ENCODE measurements at places on chromosomes 1 and 21.
A peak's percentile ranks its signal among the peaks of the same experiment; 100 is the strongest.

DNA sequence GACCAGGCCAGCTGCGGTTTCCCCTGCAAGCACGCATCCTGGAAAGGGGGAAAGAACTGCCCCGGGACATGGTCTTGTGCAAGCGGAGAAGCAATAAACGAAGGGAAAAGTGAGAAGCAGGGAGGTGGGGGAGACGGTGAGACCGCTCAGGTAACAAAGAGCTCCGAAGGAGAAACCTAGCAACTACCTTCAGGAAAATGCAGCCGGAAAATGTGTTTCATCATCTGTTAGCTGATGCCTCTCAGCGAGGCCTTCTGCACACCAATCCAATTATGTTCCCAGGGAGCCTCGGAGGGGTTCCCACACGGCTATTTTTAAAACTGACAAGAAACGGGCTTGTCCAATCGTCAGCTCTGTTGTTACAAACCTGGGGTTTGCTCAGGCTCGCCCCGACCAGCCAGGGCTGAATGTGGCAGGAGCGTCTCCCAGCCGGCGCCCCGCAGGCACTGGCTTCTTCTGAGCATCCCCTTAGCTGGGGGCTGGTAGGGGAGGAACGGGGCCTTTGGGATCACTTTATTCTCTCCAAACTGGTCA lies 3.4 kb downstream of the RIPK4 start:
- DNase-seq: peak; percentile 83

DNA sequence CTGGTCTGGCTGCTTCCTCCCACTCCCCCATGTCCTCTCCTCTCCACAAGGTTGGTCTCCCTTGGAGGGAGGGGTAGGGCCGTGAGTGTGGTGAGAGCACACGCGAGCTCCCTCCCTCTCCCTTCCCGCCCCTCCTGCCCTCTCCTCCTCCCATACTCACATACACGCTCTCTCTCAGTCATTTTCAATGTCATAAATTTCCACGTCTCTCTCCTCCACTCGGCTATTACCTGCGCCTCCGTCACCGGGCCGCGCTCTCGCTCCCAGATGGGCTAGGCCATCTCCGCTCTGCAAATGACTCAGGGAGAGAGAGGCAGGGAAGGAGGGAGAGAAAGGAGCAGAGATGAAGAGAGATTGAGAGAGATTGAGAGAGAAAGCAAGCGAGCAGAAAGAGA lies 36.7 kb upstream of the DMBX1 start:
- peak; percentile 66 for DNase-seq

GRCh38 chr1:208167261-208167869 lies 76.8 kb downstream of the PLXNA2 start:
- no peak for DNase-seq

- peak; percentile 63 for DNase-seq
These were observed 594.7 kb upstream of the CAMK1G start for GRCh38 chr1:208988811-208989222.

GRCh38 chr1:24767351-24767750 lies 22.1 kb downstream of the CLIC4 start:
- DNase-seq: no peak

GRCh38 chr1:240008298-240008697 lies 83.4 kb upstream of the FMN2 start:
- DNase-seq: no peak

DNA sequence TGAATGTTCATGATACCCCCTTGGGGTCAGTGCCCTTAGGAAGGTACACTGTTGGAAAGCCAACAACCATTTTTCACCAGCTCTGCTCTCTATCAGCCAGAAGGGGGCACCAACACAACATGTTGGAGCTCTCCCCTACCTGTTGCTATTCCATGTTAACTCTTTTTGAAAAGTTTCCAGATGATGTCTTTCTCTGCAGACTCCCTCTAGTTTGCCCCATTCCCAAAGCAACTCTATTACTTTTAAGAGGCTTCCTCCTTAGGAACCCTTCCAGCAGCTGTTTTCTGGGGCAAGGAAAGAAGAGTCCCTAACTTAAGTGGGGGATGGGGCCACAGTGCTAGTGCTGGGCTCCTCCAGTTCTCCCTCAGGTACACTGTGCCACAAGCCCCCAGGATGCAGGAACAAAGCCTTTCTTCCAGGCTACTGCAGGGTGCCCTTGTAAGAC lies 22.9 kb upstream of the NDC1 start:
- no peak for DNase-seq

DNA sequence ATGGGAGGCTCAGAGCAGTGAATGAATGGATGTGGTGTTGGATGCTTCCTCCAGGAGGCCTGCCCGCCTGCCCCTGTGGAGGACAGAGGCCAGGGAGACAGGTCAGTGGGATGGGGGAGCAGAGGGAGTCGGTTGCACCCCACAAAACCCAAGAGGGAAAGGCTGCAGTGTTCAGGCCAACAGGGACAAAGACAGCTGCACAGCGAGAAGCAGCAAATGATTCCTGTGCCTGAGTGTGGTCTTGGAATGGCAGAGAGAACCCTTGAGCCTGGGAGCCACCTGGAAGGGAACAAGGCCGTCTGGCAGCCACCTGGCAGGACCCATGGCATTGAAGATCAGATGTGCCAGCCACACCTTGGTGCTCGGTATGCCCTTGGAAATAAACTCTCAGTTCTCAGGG lies 8.1 kb downstream of the TFF3 start:
- DNase-seq: peak; percentile 80

GRCh38 chr1:31861346-31861745 lies 45.5 kb upstream of the SPOCD1 start:
- DNase-seq: no peak

DNA sequence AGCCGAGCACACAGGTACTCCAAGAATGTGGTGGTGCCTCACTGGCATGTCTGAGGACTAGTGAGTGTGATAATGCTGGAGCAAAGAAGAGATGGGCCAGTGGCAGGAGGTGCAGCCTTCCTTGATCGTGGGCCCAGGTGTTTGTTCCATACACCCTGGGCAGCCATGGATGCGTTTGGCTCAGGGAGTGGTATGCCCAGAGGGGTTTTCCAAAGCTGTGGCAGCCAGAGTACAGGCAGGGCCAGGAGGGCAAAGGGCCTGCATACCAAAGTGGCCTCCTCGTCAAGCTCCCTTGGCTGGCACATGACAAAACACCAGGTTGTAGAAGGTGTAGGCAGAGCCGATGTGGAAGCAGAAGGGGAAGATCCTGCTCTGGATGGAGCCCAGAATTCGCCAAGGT lies 19.0 kb downstream of the PARS2 start:
- peak; percentile 14 for DNase-seq

DNA sequence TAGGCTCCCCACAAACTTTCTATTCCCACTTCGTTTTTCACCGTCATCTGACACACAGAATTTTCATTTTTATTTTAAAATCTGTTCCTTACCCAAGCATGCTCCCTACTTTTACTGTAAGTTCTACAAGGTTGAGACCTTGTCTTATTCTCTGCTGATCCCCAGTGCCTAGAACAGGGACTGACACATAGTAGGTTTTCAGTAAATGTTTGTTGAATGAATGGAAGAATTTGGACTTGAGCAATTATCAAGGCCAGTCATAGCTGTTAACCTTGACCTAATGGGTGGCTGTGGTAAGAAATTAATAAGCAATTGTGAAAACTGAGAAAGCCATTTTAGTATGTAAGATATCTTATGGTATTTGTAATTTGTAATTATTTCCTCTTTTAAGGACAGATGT lies 71.1 kb downstream of the LAMC1 start:
- no peak for DNase-seq

- DNase-seq: peak; percentile 92
These were observed at the start of gene MX2 for GRCh38 chr21:41361786-41362604. Gene MX2, plus strand, starts transcription at chr21:41362027. Its CDS starts 14,880 bp downstream, at chr21:41376907.

DNA sequence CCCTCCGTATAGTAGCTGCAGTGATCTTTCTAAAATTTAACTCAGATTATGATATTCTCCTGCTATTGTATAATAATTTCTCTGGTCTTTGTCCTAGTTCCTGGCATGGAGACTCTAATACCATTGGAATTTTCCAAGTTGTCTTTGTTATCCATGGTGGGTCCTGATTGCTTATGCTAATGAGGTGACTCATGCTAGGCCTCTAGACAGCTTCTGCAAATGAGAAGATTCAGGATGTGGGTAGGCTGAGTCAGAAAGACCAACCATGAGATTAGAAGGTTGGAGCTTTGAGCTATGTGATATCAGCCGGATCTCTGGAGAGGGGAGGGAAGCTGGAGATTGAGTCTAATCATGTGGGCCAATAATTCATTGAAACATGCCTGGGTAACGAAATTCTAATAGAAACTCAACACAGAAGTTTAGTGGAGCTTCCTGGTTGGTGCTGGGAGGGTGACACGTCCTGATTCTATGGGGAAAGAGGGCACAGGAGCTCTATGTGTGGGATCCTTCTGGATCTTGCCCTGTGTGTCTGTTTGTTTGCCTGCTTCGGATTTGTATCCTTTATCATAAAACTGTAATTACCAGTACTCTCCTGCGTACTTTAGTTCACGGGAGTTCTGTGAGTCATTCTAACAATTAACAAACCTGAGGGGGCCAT lies 73.2 kb upstream of the CNIH3 start:
- DNase-seq: peak; percentile 84

DNA sequence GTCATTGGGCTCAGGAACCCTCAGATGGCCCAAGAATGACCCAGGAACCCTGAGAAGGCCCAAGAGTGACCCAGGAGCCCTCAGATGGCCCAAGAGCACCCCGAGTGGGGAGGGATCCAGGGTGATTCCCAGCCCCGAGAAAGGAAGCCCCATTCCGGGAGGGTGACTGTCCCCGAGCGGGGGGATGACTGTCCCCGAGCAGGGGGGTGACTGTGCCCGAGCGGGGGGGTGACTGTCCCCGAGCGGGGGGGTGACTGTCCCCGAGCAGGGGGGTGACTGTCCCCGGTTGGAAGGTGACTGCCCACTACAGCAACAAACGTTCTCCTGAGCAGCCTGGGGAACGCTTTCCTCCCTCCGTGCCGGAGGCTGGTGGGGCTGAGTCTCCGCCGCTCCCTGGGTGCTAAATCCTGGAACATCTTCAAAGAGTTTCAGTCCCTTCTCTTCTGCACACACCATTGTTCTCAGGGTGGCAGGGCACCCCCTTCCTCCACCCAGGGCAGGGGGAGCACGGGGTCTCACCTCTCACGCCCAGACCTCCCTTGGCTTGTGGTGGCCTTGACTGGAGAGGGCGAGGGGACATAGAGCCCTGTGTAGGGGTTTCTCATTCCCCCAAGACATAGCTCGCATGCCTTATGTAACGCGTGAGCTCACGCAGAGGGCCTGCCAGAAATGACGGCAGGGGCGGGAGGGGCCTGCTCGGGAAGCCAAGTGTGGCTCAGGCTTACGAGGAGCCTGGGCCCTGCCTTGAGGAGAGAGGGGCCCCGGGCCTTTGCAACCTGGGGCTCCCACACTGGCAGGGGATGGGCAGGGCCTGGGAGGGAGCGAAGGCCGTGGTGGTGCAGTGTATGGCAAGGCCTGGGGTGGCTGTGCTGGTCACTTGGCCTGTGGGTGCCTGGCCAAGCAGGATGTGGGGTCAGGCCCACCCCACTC lies 14.3 kb upstream of the SKI start:
- peak; percentile 98 for DNase-seq

DNA sequence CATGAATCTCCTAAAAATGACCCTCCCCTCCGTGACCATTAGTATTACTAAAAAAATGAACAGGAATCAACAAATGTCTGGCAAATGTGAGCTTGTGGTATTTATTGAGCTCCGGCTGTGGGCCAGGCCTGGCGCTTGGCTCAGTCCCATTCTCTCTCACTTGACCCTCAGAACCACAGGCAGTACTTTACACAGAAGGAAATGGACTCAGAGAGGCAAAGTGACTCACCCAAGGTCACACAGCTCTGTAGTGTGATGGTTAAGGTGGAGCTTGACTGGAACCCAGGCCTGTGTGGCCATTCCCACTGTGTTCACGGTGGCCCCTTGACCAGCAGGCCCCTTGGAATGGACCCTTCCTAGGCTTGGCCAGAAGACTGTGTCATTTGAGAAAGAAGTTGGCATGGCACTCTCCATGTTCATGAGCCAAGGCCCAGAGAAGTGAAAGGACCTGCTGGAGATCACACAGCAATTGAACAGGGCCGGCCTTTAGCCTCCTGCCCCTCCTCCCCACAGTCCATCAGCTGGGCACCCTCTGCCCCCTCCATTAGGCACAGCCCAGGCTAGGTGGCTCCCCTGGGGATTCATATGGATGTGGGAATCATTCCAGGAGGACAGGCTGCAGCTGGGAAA lies 32.1 kb downstream of the FAM151A start:
- peak; percentile 92 for DNase-seq

DNA sequence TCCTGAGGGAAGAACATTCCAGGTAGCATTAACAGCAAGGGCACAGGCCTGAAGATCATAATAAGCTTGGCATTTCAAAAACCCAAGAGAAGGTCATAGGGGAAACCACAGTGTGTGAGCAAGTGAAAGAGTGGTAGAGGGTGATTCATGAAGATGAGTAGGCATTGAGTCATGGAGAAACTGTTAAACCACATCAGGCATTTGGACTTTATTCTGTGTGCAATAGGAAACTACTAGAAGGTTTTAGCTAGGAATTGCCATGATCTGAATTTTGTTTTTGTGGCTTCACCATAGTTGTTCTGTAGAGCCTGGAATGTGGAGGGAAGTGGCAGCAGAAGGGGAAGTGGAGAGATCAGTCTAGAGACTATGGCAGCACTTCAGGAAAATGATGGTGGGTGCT lies 359.0 kb upstream of the PTBP2 start:
- DNase-seq: peak; percentile 74

GRCh38 chr21:45064091-45064490 lies 10.3 kb upstream of the ADARB1 start:
- no peak for DNase-seq

DNA sequence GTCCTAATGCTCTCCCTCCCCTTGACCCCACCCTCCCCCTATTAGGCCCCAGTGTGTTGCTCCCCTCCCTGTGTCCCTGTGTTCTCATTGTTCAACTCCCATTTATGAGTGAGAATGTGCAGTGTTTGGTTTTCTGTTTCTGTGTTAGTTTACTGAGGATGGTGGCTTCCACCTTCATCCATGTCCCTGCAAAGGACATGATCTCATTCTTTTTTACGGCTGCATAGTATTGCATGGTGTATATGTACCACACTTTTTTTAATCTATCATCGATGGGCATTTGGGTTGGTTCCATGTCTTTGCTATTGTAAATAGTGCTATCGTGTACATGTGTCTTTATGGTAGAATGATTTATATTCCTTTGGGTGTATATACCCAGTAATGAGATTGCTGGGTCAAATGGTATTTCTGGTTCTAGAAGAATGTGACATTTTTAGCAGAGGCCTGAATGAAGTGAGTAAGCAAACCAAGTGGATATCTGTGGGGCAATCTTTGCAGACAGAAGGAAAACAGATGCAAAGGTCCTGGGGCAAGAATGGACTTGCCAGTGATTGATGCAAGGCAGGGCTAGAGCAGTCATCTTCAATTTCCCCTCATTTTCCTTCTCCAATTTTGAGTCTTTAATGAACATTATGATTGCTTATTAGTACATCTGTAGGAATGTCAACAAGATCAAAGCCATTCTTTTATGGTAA lies 50.2 kb downstream of the UBE4B start:
- peak; percentile 36 for DNase-seq

Data from osteoblast (primary cell).